ENCODE measurements at places on chromosomes 16 and 17.

GRCh38 chr17:18332909-18333489 lies 17.9 kb downstream of the SMCR8 start:
- peak; percentile 42 for DNase-seq

DNA sequence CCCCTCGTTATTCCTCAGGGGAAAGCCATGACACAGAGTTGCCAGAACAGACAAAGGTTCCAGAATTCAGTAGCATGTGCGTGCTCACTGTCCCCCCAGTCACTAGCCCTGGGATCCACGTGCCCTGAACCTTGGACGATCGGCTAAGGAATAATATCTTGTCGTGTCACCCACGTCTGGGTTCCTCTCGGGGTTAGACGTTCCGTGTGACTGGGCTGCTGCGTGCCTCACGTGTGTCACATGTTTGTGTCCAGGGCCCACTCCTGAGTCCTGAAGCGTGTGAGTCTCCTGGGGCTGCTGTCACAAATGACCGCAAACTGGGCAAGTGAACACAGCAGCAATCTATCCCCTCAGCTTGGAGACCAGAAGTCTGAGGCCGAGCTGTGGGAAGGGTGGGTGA lies 12.4 kb upstream of the ZNF469 start:
- DNase-seq: no peak

GRCh38 chr17:1060991-1061390 lies 64.1 kb downstream of the TIMM22 start:
- DNase-seq: no peak

DNA sequence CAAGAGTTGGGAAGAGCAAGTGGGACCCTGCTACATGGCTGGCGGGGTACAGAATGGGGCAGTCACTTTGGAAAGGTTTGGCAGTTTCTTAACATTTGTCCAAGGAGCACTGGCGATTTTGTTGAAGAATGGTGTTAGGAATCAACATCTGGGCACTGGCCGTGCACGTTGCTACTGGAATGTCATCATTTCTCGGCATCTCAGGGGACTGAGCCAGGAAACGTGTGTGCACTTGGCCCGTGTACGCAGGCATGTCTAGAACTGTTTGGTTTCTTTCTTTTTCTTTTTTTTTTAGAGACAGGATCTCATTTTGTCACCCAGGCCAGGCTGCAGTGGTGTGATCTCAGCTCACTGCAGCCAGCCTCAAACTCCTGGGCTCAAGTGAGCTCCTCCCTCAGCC lies 17.3 kb upstream of the FOXK2 start:
- no peak for DNase-seq

- no peak for DNase-seq
These were observed 26.2 kb upstream of the FOXK2 start for GRCh38 chr17:82493226-82493781.

- DNase-seq: peak; percentile 83
These were observed 417 bp downstream of the C16orf46 start for GRCh38 chr16:81076566-81077075.

DNA sequence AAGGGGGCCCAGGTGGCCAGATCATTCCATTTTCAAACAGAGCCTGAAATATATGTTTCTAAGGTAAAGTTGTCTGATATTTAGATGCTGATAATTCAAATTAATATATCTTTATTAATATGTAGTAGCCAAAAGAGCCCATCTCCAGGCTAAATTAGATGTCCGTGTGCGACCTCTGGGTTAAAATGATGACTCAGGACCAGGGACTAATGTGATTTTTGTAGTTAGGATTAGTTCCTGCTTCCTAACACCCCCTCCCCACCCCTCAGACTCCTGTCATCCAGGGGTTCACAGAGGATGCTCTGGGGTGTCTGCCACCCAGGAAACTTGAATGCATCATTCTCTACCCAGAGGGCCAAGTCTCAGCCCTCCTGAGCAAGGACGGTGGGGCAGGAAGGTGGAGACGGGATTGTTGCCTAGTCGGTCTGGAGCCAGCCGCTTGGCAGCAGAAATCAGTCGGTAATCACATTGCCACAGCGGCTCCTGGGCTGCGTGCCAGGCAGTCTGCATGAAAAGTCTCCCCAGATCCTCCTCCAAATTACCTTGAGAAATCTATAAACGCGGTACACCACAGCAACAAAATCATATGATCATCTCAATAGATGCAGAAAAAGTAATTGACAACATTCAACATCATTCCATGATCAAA lies 29.8 kb downstream of the CNGB1 start:
- DNase-seq: no peak

- no peak for DNase-seq
These were observed 473.4 kb downstream of the XYLT1 start for GRCh38 chr16:16997349-16997748.

GRCh38 chr17:45098081-45098868 lies 34.0 kb downstream of the PLCD3 start:
- DNase-seq: no peak

DNA sequence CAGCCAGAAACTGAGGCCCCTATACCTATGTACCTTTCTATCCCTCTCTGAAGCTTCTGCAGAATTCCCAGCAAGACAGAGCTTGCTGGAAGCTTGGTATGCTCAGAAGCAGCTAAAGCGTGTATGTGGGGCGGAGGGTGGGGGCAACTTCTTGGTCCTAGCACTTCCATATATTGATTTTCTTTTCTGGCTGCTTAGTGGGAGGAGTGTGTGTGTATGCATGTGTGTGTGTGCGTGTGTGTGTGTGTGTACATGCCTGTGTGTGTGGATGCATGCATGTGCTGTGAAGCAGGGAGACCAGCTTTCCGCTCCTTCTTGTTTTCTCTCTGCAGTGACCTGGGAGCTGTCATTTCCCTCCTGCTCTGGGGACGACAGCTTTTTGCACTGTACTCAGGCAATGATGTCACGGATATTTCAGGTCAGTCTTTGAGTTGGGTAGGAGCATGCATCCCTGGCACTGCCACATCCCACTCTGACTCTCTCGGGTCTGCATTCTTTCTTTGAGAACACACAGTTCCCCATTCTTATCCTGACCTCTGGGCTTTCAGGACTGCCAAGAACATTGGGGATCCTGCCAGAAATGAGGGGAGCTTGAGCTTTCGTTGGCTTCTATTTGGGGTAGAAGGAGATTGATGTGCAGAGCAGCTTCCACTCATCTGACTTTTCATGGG lies 10.7 kb downstream of the HPR start:
- DNase-seq: no peak

DNA sequence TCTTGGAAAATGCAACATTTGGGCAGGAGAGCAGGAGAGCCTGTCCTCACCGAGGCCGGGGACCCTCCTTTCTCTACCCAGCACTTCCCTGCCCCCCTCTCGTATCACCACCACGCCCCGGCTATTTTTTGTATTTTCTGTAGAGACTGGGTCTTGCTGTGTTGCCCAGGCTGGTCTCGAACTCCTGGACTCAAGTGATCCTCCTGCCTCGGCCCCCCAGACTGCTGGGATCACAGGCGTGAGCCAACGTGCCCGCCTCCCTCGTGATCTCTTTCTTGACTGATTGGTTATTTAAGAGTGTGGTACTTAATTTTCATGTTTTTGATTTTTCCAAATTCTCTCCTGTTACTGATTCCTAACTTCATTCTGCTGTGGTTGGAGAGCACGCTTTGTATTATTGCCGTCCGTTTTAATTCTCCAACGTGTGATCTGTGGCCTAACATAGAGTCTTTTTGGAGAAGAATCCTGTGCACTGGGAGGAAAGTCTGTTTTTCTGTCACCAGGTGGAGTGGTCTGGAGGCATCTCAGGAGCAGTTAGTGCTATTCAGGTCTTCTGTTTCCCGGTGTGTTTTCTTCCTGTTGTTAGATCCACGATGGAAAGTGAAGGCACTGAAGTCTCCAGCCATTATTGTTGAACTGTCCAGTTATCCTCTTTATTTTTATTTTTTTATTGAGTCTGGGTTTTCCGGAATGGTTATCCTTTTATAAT lies 40.4 kb downstream of the ZNF778 start:
- DNase-seq: no peak

DNA sequence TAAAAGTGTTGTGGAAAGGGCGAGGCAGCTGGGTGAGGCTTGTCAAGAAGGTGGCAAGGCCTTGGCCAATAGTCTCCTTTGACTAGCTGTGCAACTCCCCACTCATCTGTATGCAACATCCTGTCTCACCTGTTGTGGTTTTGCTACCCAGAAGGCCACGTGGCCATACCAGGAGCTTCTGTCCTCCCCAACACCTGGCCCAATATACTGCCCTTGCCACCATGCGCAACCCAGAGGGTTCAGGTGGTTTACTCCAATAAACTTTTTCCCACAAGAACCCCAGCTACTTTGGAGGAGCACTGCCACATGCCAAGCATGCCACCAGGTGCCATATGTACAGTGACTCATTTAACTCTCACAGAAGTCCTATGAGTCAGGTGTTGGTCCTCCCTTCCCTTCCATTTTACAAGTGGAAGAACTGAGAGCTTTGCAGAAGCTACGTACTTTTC lies 10.2 kb downstream of the MYO19 start:
- DNase-seq: peak; percentile 10

DNA sequence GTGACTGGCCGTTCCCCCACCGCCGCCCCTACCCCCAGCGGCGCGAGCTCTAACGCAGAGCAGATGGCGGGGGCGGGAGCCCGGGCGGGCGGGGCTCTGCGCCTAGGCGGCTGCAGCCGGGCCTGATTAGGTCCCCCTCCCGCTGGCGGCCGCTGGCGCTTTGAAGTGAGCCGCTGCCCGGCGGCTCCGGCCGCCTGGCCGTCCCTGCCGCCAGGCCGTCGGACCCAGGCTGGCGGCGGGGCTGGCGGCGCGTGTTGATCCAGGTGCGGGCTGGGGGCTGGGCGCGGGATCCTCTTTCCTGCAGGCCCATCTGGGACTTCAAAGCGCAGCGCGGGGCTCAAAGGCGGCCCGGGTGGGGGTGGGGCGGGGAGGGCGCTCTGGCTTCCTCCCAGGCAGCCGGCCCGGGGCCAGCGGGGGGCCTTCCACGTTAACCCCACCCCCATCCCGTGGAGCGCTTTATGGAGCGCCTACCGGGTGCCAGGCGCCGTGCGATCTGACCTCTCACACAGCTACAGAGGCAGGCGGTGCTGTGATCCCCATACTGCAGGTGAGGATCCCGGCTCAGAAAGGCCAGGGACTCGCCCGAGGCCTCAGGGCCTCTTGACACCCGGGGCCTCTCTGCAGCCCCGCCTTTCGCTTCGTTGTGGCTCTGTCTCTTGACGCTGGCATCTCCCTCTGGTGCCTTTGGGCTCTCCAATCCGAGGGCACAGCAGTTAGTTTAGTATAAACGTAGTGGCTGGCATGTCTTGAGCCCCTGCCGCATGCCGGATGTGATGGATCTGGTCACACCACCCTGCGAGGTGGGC lies 80.0 kb upstream of the NKD1 start:
- no peak for DNase-seq

- peak; percentile 67 for DNase-seq
These were observed 3.0 kb upstream of the QPRT start for GRCh38 chr16:29675811-29676643.

GRCh38 chr17:13154930-13155329 lies 137.1 kb upstream of the ELAC2 start:
- no peak for DNase-seq

DNA sequence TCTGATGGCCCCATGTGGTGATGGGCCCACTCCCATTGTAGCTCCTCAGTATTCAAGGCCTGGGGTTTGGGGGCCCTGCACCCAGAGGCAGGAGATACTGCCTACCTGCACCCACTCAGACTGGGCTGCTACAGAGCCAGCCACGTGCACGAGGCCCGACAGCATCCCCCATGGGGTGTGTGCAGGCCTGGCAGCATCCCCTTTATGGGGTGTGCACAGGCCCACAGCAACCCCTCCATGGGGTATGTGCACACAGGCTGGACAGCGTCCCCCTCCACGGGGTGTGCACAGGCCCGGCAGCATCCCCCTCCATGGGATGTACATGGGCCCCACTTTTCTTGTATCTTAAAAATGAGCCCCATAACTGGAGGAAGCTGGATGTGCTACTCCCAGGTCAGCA lies 156.0 kb downstream of the RBFOX3 start:
- DNase-seq: no peak

DNA sequence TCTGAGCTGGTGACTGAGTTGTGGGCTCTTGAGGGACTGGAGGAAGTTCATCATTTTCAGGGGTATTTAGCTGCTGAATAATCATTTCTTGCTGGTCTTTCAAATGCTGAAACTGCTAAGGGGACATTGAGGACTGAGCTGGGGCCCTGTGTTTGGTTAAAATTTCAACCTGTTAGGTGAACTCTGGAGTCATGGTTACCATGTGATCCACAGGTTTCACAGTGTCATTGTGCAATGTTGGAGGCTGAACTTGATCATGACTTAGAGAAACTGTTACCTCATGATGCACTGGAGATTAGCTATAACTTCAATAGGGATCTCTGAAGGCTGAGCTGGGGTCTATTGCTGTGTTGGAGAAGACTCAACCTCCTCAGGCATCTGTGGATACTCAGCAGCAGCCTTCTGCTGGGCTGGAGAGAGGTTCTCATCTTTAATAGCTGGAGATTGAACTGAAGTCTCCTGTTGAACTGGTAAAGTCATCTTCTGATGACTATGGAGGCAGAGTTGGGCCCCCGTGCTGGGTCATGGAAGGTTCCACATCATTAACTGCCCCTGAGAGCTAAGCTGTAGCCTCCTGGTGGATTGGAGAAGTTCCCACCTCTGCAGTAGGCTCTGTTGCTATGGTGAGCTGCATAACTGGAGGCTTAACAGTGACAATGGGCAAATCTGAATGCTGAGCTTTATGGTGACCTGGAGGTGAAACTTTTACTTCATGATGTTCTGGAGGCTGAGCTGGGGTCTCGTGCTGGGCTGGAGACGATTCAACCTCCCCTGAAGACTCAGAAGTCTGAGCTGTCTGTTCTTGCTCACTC lies 15.2 kb downstream of the RDM1 start:
- no peak for DNase-seq

DNA sequence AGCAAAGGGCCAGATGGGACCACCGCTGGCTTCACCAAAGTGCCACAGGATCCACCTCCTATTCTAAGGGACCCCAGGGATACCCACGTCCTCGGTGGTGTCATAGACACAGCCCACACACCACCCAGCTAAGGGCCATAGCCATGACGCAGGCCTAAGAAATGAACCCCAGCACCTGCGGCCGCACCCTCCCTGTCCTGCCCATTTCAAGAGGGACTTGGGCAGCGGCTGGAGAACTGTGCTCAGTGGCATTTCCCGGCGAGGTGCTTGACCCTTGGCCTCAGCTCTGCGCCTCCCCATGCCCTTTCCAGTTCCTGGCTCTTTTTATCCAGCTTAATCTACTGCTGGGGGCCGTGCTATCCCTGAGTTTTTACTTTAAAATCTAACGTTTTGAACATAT lies 27.3 kb downstream of the ZNF778 start:
- no peak for DNase-seq

DNA sequence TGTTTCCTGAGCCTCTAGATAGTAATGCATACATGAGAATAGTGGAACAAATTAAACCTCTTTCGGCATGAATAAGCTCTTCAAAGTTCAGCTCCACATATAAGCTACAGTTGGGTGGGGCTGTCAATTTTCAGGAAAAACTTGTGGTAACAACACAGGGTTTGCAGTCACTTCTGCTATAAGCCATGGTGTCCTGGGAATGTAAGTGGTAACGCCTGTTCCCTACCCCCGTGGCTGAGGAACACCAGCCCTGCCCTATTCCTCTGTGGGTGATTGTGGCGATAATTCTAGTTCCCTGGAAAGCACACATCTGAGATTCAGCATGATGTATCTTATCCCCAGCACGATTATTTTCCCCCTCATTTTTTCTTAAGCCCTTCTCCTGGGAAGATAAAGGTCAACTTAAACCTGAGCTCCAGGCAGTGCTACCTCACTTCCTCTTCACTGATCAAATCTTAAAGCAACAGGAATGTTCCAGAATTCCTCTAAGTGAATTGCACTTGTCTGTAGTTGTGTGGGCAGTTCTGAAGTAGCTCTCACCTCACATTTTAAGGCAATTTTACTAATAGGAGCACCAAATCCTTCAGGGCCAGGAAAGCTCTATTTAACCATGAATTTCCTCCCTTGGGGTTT lies 500.7 kb upstream of the HSBP1 start:
- no peak for DNase-seq

- no peak for DNase-seq
These were observed 189.9 kb downstream of the ZFHX3 start for GRCh38 chr16:72857834-72858664.

Measured in Jurkat, Clone E6-1 (cell line).